Activated T-cell treated with anti-CD3 and anti-CD28 coated beads, Interleukin-2, amount 50 U/mL, for 48 hours (primary cell): ENCODE measurements at places on chromosomes 1 and 21.
A peak's percentile ranks its signal among the peaks of the same experiment; 100 is the strongest.

GRCh38 chr1:42847721-42848460 is 1.5 kb downstream of the ZNF691 start:
- DNase-seq = peak; percentile 20

GRCh38 chr1:3003941-3004270 is 17.4 kb upstream of the ACTRT2 start:
- no peak for DNase-seq

DNA sequence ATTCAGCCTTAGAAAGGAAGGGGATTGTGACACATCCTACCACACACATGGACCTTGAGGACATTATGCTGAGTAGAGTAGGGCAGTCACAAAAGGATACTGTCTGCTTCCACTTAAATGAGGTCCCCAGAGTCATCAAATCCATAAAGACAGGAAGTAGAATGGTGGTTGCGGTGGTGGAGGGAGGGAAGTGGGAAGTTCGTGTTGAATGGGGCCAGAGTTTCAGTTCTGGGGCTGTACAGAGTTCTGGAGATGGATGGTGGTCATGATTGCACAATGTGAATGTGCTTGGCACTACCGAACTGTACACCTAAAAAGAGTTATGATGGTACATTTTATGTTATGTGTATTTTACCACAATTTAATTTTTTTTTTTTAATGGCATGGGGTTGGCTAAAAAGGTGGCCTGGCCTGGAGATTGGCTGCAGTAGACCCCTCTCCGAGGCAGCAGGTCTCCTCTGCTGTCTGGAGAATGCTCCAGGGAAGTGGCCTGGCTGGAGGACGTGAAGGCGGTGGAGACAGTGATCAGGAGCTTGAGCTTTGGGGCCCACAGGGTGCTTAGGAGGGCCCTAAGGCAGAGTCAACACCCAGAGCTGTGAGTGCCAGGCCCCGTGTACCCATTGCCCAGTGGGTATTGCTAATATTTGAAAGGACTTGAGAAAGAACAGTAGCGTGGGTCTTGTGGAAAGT is 30.4 kb downstream of the IFNGR2 start:
- no peak for DNase-seq

DNA sequence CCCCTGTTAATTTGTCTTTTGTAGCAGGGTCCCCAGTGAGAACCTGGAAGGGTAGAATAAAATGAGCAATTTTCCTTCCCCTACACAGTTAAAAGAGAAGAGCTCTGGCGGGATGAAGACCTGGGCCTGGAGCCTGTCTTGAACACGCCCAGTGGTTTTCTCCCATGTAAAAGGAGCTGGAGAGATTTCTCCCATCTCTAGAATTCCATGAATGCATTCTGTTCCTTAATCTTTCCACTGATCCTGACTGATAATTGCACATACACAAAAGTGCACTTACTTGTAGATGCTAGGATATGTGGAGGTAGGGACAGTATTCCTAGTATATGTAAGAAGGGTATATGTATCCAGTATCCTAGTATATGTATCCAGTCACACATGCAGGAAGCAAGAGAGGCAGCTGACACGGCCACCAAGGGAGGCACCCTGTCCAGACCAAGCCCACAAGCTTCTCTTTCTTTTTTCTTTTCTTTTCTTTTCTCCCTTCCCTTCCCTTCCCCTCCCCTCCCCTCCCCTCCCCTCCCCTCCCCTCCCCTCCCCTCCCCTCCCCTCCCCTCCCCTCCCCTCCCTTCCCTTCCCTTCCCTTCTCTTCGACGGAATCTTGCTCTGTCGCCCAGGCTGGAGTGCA is 11.9 kb upstream of the PKNOX1 start:
- DNase-seq = no peak

GRCh38 chr1:31327381-31327780 is 30.5 kb downstream of the ZCCHC17 start:
- DNase-seq = no peak

DNA sequence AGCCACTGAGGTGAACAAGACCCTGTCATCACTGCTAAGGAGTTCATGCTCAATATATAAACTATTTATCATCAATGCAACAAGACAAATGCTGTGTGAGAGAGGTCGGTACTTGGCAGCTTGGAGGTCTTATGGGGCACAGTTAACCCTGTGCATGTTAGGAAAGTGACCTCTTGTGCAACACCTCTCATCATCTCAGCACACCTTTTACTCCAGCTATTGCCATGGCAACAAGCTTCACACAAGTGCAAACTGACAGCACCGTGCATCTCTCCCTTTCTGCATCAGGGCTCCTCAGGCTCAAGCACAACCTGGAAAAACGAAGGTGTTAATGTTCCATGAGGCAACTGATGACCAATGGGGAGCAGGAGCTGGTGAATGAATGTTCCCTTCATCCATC is 14.7 kb upstream of the MYSM1 start:
- DNase-seq = no peak

DNA sequence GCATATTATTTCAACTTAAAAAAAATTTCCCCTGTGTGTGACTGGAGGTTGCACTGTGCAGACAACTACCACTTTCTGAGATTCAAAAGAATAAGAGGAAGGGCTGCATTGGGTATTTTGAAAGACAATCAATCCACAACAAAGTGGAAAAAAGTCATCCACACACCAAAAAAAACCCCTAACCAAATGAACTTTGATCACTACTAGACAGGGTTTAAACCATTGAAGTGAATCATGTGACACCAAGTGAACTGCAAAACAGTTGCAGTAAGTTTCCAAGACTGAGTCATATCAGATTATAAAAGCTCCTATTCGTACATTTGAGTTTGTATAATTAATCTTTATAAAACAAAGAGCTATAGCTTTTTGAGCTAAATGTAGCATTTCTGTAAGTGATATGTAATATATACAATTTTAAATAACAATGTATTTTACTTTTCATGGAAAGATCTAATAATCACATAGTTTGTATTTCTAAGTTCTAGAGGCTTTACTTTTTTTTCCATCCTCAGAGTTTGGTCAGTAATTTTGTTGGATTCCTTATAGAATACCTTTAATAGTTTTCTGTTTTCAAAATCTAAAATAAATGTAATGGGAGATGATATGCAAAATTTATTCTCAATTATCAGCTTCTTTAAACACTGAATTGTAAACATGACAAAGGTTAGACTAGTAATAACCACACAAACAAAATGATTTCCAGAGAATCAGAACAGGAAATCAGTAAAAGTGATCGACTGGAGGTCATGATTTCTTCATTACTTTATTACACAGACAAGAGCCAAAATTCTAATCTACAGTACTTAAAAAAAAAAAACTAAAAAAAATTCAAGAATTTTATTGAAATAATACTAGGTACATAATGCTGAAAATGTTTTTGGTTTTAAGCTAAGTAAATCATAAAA is 50.5 kb upstream of the GFI1 start:
- DNase-seq = no peak

GRCh38 chr21:36162631-36163030 is 6.0 kb downstream of the DOP1B start:
- no peak for DNase-seq

GRCh38 chr1:116179964-116180363 is 68.8 kb downstream of the MAB21L3 start:
- DNase-seq = no peak

- DNase-seq = no peak
Observed at GRCh38 chr1:47635597-47635996, 197.8 kb downstream of the FOXD2 start.

- no peak for DNase-seq
Observed at GRCh38 chr1:89287181-89288050, 14.8 kb upstream of the GBP5 start.

GRCh38 chr1:179318491-179318890 is 24.9 kb downstream of the SOAT1 start:
- DNase-seq = no peak

DNA sequence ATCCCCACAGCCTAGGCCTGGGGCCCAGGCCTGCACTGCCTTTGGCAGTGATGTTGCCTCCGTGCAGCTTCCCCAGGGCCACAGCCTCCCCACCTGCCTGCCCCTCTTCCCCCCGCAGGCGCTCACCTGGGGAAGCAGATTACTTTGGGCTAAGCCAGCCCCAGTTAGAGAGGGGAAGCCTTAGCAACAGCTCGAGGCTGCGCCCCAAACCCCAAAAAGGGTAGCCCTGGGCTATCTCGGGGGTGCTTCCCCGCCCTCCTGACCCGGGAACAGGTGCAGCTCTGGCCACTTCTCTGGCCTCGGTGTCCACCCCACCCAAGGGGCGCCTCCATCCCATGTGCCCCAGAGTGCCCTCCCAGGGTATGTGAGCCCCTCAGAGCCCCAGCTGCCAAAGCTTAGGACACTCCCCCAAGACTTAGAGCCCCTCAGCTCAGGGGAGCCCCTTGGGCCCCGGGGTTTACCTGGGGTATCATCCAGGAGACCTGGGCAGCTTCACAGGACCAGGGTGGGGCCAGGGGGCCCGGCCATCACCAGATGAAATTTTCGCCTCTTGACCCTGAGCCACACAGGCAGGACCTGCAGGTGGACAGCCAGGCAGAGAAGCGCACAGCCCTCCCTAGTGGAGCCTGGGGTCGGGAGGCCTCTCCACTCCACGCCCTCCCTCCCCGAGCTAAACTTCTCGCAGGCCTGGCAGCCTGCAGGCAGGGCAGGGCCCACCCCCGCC is 3.3 kb upstream of the TTC34 start:
- DNase-seq = no peak

GRCh38 chr1:76254104-76255030 is 179.8 kb downstream of the ST6GALNAC3 start:
- no peak for DNase-seq

GRCh38 chr1:199913318-199913717 is 114.2 kb upstream of the NR5A2 start:
- no peak for DNase-seq

DNA sequence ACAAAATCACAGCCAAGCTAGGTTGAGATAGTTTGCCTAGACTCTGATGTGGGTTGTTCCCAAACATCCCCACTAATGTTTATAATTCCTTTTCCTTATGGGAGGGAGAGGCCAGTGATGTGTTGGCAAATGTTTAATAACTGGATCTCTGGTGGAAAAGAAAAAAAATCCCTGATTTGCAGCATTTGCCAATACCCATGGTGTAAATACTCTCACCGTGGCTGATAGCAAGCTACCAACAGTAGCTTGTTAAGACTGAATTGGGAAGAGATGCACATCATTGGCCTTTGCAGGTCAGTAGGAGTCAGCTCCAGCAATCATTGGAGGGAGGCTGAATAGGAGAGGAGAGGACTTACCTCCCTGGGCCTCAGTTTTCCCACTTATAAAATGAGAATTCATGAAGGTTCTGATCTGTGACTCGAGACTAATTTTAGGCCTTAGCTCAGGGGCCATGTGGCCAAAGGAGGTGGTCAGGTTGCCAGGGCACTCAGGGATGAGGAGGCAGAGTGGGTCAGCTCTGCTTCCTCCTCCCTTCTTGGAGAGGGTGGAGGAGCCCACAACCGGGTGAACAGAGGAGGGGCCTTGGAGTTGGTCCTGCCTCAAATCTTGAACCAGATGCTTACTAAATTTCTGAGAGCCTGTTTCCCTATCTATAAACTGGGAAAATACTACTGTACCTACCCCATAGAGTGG is 20.0 kb upstream of the SCMH1 start:
- no peak for DNase-seq

DNA sequence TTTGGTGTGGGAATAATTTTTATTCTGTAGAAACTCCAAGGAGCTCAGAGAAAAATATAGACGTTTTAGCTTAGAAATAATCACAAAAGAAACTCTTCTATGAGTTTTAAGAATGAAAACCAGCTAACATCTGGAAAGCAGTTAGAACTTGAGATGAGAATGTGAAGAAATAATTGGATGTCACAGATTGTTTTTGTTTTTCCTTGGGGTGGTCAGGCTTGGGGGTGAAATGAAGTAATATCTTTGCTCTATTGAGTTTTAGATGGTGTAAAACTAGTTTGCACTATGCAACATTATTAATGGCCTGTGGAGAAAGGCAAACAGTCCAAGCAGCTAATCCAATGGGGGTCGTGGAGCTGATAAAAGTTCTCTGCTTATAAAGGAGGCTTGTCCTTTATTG is 101.2 kb downstream of the FMN2 start:
- no peak for DNase-seq

DNA sequence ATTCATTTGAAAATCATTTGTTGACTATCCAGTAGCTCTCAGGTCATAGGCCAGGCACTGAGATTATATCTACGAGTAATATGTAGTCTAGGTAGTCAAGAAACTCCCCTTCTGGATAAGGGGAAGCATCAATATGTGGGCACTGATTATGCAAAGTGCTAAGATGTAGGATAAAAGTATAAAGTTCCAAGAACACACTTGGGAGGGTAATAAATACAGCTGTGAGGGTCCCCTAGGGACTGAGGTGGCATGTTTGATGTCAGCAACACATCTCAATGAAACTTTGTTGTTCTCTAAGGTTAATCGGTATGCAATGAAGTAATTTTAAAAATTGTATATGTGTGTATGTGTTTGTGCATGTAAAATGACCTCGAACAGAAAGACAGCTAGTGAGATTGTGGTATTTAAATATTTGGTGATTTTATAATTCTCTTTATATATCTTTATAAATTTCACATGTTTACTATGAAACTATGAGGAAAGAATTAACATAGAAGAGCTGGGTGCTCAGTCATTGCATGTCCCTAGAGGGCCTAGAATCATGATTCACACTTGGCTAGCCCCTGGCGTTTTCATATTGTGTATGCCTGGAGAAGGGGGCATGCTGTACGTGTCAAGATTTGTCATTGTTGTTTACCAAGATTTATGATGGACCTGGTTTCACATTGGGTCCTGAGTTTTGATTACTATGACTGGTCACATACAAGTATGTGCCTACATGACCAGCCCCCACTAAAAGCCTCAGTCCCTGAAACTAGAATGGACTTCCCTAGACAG is 140.1 kb upstream of the DUSP10 start:
- no peak for DNase-seq

DNA sequence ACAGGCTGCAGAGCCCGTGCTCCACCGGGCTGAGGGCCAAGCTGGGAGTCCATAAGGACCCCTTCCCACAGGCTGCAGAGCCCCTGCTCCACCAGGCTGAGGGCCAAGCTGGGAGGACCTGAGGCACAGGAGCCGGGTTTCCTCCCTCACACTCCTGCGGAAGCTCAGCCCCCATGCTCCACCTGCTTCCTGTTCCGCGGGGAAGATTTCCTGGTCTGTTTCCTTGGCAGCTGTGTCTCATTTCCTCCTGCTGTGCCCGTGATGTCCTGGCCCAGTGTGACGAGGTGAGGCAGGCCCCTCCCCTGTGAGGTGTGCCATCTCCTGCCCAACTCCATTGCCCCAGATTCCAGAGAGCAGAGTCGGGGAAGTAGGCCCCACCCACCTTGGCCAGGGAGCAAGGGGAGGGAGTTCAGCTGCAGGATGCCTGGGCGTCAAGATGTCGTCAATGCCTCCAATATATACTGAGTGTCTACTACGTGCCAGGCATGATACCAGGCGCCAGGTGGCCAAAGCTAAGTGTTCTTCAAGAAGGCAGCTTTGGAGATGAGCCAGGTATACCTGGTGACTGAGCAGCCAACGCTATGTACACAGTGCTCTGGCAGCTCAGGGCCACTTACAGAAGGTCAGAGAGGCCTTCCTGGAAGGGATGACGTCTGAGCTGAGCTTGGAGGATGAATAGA is 58.8 kb downstream of the NAV1 start:
- DNase-seq = no peak

- peak; percentile 30 for DNase-seq
Observed at GRCh38 chr1:91684481-91685196, 184.0 kb downstream of the CDC7 start.
